ENCODE measurements at places on chromosomes 1 and 21.
A peak's percentile ranks its signal among the peaks of the same experiment; 100 is the strongest.

DNA sequence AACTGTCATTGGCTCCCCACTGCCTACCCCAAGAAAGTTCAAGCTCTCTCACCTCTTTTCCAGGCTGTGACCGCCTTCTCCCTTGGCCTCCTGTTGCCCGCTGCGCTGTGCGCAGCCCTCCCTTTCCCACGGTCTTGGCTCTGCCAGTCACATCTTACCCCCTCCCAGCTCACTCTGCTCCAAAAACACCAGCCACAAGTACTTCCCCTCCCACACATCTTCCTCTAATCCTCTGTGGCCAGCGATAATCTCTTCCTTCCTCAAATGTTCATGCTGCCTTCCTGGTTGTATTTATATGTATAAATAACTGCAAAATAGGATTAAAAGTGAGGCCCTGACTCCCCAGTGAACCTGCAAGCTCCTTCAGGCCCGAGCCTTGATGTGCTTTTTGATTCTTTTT, 81.8 kb downstream of the AJAP1 start:
- H3K27me3 ChIP-seq: no peaks in the 10 kb centered on the region
- no peak for DNase-seq
- no peaks in the 10 kb centered on the region for H3K36me3 ChIP-seq
- no peaks in the 10 kb centered on the region for H3K4me1 ChIP-seq

GRCh38 chr1:238345837-238346236, 455.1 kb upstream of the ZP4 start:
- no peaks in the 10 kb centered on the region for H3K36me3 ChIP-seq
- H3K27ac ChIP-seq: no peak overlapping the region
- H3K4me3 ChIP-seq: no peak overlapping the region
- no peaks in the 10 kb centered on the region for H3K27me3 ChIP-seq
- DNase-seq: no peak

- H3K27ac ChIP-seq: no peak within 1 kb of the TSS
- no peaks in the 10 kb centered on the region for H3K4me1 ChIP-seq
- DNase-seq: no peak
- H3K4me3 ChIP-seq: no peak within 1 kb of the TSS
Observed at GRCh38 chr1:178496410-178497135, at the start of gene CLEC20A. TSS of gene CLEC20A (minus strand) at chr1:178496964. CDS start at chr1:178496939, 25 bp downstream.

DNA sequence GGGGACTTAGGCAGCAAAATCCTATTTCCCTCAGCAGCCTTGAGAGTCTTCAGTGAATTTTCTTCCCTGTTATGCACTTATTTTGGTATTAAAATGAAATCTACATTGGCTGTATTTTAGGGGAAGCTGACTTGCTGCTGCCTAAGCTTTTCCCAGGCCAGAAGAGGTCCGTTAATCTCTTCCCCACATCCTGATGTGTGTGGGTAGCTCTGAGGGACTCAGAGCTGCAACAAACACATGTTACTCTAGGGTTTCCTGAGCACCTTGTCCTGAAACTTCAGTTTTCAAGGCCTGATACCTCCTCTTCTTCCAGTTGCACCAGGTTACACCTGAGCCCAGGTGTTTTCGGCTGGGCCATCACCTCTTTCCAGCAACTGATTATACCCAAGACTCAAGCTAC, 51.5 kb downstream of the SYT6 start:
- H3K4me3 ChIP-seq: no peak overlapping the region
- peaks cover 22% of the 10 kb centered on the region for H3K27me3 ChIP-seq
- peaks cover 9% of the 10 kb centered on the region for H3K4me1 ChIP-seq
- DNase-seq: no peak
- no peak overlapping the region for H3K27ac ChIP-seq
- H3K36me3 ChIP-seq: no peaks in the 10 kb centered on the region

DNA sequence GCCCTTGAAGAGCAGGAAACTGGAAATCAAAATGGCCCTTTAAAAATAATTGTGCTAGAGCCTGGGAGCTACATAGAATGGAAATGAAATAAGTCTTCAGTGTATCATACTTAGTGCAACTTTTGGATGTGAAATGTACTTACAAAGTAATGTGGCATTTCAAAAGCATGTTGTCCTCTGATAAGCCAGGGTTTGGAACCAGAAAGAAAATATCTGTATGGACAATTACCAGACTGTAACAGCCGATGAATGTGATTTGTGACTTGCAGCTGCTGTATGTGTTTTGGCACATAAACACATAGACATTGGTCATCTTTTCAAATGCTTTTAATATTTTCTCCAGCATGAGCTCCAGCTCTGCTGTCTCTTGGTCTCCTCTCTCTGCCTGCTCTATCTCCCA, 546.4 kb downstream of the OMA1 start:
- no peaks in the 10 kb centered on the region for H3K4me1 ChIP-seq
- H3K36me3 ChIP-seq: no peaks in the 10 kb centered on the region
- DNase-seq: no peak
- H3K27me3 ChIP-seq: peaks cover 4% of the 10 kb centered on the region
- no peak overlapping the region for H3K27ac ChIP-seq
- H3K4me3 ChIP-seq: no peak overlapping the region

GRCh38 chr1:66333466-66334199, 200.3 kb upstream of the SGIP1 start:
- peak overlapping the region; percentile 96 for H3K27ac ChIP-seq
- peaks cover 56% of the 10 kb centered on the region for H3K36me3 ChIP-seq
- H3K27me3 ChIP-seq: no peaks in the 10 kb centered on the region
- DNase-seq: peak; percentile 54
- H3K4me1 ChIP-seq: peaks cover 52% of the 10 kb centered on the region
- peak overlapping the region; percentile 85 for H3K4me3 ChIP-seq

- H3K27me3 ChIP-seq: peaks cover 14% of the 10 kb centered on the region
- H3K4me3 ChIP-seq: no peak overlapping the region
- H3K4me1 ChIP-seq: no peaks in the 10 kb centered on the region
Observed at GRCh38 chr1:87759421-87760087, 430.9 kb downstream of the LMO4 start.

GRCh38 chr1:107076841-107077240, 20.4 kb downstream of the PRMT6 start:
- H3K27me3 ChIP-seq: peaks cover 7% of the 10 kb centered on the region
- H3K27ac ChIP-seq: no peak overlapping the region
- no peak overlapping the region for H3K4me3 ChIP-seq
- no peaks in the 10 kb centered on the region for H3K4me1 ChIP-seq

- H3K4me3 ChIP-seq: no peak overlapping the region
- DNase-seq: no peak
- no peaks in the 10 kb centered on the region for H3K27me3 ChIP-seq
- no peak overlapping the region for H3K27ac ChIP-seq
Observed at GRCh38 chr21:38902608-38903445, 97.1 kb downstream of the ETS2 start.

DNA sequence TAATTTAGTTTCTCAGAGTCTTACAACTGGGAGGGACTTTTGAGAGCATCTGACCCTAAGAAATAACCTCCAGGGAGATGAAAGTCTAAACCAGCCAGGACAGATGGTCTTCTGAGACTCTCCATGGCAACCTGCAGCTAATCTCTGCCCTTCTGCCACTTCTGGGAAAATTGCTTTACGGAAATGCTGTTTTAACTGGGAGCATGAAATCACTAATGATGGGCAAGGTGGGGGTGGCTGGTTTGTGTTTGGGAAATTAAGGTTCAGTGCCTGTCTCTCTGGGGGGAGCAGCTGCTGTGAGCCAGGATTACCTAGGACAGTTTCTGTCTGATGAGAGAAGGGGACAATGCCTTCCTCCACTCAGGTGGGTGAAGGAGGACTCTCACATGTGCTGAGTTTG, 33.2 kb downstream of the ROR1 start:
- DNase-seq: no peak
- no peak overlapping the region for H3K4me3 ChIP-seq
- H3K36me3 ChIP-seq: no peaks in the 10 kb centered on the region
- H3K27ac ChIP-seq: no peak overlapping the region

DNA sequence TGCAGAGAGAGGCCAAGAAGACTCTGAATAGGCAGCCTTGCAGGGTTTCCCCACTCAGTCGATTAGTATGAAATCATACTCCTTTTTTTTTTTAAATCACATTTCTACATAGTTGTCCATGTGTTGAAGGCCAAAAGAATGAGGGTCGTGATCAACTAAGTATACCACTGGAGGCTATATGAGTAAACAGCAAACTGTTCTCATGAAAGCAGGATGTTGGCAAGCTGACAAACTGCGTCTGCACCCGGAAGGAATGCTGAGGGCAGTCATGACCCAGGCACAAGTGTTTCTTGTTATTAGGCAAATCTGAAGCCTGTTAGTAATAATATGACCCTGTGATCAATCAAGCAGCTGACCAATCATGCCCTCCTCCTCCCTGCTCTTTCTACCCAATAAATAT, 213.2 kb downstream of the USH2A start:
- H3K27ac ChIP-seq: no peak overlapping the region
- H3K4me1 ChIP-seq: no peaks in the 10 kb centered on the region
- DNase-seq: no peak

DNA sequence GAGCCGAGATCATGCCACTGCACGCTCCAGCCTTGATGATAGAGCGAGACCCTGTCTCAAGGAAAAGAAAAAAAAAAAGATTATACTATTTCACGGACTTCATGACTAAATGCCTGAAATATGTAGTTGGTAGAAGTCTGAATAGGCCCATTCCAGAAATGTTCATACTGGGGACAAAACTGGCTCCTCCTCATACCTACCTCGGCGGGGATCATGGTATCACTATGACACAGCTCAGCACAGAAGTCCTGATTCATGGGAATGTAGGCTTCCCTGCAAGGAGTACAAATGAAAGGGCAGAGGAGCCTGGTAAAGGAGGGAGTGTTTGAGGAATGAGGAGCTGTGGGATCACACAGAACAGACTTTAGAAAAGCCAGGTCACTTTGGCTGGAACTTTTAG, 5.0 kb downstream of the SPATA46 start:
- no peaks in the 10 kb centered on the region for H3K4me1 ChIP-seq
- no peaks in the 10 kb centered on the region for H3K36me3 ChIP-seq
- H3K27me3 ChIP-seq: no peaks in the 10 kb centered on the region
- H3K27ac ChIP-seq: no peak overlapping the region

GRCh38 chr1:36008546-36009197, 75.2 kb upstream of the TEKT2 start:
- H3K4me3 ChIP-seq: no peak overlapping the region
- no peak overlapping the region for H3K27ac ChIP-seq
- H3K36me3 ChIP-seq: peaks cover 25% of the 10 kb centered on the region

DNA sequence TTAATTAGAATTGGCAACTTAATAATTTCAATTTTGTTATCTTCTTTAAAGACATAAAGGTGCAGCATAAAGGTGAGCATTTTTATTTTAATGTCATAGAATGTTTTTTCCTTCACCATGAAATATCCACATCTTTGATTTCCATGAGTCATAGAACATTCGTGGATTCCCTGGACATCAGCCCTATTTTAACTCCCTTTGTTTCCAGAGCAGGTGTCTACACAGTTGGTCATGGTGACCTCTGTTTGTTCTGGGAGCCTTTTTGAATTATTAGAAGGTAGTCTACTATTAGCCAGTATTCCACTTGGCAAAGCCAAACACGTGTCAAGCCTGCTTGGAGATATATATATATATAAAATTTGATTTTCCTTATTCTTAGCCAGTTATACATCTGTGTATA, 572.9 kb downstream of the LTN1 start:
- H3K4me1 ChIP-seq: no peaks in the 10 kb centered on the region
- H3K36me3 ChIP-seq: no peaks in the 10 kb centered on the region
- DNase-seq: no peak
- no peaks in the 10 kb centered on the region for H3K27me3 ChIP-seq

DNA sequence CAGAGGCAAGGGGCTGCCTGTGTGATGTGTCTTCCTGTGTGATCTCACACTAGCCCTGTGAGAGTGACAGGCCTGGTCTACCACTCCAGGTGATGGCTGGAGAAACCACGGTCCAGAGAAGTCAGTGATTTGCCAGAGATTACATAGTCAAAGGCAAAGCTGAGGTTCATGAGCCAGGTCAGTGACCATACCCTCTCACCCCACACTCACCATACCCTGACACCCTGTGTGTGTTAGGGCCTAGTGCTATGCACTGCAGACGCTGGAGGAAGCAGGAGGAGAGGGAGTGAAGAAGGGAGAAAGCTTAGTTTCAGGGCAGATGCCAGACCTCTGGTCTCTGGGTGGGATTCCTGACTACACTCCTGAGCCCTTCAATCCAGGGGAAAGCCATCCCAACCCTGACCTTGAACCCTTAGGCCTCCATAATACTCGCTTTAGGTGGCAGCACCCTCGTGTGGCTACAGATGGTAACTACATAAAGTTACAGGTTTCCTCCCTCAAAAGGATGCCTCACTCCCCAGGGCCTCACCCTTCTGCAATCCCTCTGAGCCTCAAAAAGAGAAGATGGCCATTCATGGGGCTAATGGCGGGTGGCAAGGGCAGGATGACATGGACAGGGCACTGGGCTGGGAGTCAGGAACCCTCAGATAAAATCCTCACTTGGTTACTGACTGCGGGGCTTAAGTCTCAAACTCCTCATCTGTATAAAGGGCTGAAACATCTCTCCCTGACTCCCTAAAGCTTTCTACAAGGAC, 20.8 kb upstream of the SDC3 start:
- no peak overlapping the region for H3K4me3 ChIP-seq

DNA sequence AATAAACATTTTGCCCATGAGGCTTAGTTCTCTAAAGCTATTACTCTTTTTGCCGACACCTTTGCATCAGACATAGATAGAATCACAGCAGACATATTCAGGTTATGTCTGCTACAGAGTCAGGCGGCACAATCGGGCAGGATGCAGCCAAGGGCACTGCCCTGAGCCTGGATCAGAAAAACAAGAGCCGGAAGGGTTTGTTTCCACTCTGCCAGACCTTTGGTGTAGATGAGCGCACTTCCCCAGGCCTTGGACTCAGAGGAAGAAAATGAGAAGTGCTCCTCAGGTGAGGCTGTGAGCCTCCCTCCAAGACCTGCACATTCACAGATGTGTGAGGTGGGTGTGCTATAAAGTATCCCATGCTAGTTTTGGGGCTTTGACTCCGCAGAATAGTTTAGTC, 43.7 kb downstream of the GNG12 start:
- no peak for DNase-seq
- H3K4me3 ChIP-seq: no peak overlapping the region
- H3K27me3 ChIP-seq: peaks cover 16% of the 10 kb centered on the region
- no peak overlapping the region for H3K27ac ChIP-seq
- no peaks in the 10 kb centered on the region for H3K36me3 ChIP-seq
- no peaks in the 10 kb centered on the region for H3K4me1 ChIP-seq

- no peak for DNase-seq
- H3K36me3 ChIP-seq: no peaks in the 10 kb centered on the region
- H3K4me3 ChIP-seq: no peak overlapping the region
- H3K4me1 ChIP-seq: no peaks in the 10 kb centered on the region
Observed at GRCh38 chr1:30038134-30039025, 685.0 kb downstream of the MATN1 start.

GRCh38 chr1:64038965-64039364, 164.5 kb upstream of the UBE2U start:
- H3K27ac ChIP-seq: no peak overlapping the region
- peaks cover 3% of the 10 kb centered on the region for H3K27me3 ChIP-seq
- no peak for DNase-seq
- H3K4me3 ChIP-seq: no peak overlapping the region
- no peaks in the 10 kb centered on the region for H3K4me1 ChIP-seq
- no peaks in the 10 kb centered on the region for H3K36me3 ChIP-seq

DNA sequence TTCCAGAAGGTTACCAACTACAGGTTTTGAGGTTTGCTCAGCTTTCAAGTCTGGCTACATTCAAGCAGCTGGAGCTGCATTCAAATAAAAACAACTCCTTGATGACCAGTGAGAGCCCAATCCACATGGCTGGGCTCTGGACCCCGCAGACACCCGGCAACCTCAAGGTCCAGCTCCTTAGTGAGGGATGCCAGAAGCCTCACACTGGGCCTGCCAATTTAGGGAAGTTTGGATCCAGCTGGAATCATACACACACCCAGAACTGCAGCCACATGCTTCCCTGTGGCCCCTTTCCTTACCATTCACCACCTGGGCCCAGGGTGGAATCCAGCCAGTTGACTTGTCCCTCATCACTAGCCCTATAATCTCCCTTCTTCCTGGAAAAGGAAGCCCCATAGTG, 123.7 kb downstream of the UBE2U start:
- H3K27me3 ChIP-seq: peaks cover 3% of the 10 kb centered on the region
- no peaks in the 10 kb centered on the region for H3K4me1 ChIP-seq
- no peaks in the 10 kb centered on the region for H3K36me3 ChIP-seq
- no peak overlapping the region for H3K4me3 ChIP-seq
- no peak overlapping the region for H3K27ac ChIP-seq
- no peak for DNase-seq

All from activated CD8-positive, alpha-beta memory T cell treated with anti-CD3 and anti-CD28 coated beads, Interleukin-2, amount 10 ng/mL, durations not matched to agents 7 days and 5 days (primary cell).